ENCODE measurements at places on chromosomes 12 and 14.

GRCh38 chr12:92753976-92754885 is 51.4 kb downstream of the PLEKHG7 start:
- no peak for DNase-seq

DNA sequence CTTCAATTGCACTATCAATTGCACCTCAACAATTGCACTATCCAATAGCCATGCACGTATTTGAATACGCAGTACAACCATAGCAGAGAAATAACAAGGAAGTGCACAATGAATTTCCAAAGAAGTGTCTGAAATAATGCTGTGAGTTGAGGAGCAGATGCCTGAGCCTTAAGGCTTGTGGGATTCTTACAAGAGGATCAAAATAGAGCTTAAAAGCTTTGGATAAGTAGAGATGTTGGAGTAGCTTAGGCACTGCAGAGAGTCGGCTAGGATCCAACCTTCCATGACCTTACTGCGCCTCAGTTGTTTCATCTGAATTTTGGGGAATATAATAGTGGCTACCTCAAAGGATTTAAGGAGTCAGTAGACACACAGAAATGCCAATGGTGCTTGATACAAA is 196.1 kb upstream of the FLRT2 start:
- no peak for DNase-seq

DNA sequence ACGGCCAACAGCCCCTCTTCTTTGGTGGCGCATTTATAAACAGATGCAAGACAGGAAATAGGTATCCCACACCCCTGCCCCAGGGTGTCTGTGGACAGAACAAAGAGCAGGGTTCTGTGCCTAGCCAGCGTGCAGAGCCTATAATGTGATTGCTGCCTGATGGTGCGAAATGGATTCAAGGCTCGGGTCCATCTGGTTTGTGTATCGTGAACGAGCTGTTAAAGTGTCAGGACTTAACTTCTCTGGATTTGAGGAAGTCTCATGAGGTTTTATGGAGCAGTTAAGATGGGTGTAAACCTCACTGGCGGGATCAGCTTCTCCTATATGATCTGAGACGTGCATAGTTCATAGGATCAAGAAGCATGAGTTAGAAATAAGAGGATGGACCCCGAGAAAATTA is 388.7 kb upstream of the TBX3 start:
- no peak for DNase-seq

GRCh38 chr12:97075161-97075933 is 168.3 kb downstream of the NEDD1 start:
- DNase-seq = no peak

GRCh38 chr14:90697132-90697531 is 119.1 kb downstream of the TTC7B start:
- DNase-seq = no peak

DNA sequence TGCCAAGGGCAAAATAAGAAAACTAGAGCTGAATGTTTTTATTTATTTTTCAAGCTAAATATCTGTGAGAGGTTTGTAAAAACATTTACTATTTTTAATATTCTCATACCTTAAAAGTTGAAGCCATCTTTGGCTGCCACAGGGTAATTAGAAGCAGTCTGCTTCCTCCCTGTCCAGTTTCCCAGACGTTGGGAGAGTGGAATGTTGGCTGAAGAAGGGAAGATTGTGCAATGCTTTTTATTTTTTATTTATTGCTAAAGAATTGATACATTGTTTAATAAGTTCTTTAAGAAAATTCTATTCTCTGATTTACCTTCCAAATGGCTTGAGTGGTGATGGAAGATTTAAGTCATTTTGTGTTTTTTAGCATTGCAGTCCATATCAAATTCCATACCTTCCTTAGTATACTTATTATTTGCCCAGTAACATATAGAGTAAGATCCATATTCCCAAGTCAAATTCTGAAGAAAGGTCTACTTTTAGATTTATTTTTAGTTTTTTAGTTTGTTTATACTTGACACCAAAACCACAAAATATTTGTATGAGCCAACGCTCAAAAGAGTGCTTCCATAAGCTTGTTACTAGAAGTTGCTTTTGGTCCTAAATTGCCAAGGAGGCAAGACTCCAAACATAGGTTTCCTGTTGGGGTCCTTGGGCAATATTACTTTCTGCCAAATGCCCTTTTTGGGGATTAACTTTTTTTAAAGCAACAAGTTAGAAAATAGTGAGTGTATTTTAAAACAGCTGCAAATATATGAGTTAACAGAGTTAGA is 124.0 kb upstream of the CPM start:
- DNase-seq = no peak

DNA sequence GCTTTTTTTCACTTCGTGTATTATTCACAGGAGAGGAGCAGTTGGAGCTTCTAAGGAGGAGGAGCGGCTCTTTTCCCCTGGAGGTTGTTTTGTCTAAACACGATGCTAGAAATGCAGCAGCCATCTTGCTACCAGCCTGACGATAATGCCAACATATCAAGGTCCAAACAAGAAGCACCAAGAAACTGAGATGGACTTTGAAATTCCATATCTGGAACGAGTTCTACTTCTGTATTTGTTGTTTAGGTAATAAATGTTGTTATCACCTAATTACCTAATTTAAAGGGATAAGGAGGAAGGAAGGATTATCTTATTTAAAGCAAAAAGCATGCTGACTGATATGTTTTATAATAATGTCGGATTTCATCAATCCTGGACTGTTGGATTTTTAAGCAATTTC is 174.4 kb upstream of the TMPO start:
- DNase-seq = no peak

GRCh38 chr14:87840906-87841305 is 152.1 kb downstream of the GALC start:
- no peak for DNase-seq

GRCh38 chr12:44431647-44432343 is 444.3 kb downstream of the NELL2 start:
- DNase-seq = no peak

DNA sequence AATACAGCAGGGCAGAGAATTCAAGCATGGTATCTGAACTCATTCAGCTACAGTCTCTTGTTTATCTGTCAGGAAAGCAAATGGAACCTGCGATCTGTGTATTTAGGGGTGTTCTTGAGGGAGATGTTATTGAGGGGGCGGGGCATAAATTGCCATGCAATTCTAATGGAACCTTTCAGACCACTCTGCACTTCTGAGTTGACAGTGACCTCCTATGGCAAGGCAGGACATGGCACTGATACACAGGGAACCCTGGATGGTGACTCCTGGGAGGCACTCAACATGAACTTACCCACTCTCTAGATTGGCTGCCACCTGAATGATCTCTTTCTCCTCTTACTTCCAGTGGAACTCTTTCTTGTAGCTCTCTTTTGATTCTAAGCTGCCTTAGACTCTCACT is 787.3 kb downstream of the VRK1 start:
- DNase-seq = no peak

- DNase-seq = no peak
Measured at GRCh38 chr12:83763425-83763824, 1076.7 kb downstream of the TMTC2 start.

DNA sequence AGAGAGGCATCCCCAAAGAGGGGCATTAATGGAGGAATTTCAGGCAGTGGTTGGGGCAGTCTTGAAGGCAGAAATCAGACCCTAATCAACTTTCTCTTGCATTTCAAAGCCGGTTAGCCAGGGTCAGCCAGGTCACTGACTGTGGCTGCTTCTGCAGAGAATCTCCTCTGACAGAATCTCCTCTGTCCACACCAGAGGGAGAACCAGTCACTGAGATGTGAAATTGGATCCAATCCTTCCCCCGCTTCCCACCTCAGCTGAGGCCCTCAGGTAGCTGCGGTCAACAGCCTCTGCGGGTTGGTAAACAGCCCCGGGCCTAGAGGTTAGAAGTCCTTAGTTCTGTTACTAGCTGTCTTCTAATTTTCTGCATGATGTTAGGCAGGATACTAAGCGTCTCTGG is 39.8 kb upstream of the NUAK1 start:
- no peak for DNase-seq

GRCh38 chr12:68252077-68252476 is 1.3 kb downstream of the IL22 start:
- DNase-seq = no peak

DNA sequence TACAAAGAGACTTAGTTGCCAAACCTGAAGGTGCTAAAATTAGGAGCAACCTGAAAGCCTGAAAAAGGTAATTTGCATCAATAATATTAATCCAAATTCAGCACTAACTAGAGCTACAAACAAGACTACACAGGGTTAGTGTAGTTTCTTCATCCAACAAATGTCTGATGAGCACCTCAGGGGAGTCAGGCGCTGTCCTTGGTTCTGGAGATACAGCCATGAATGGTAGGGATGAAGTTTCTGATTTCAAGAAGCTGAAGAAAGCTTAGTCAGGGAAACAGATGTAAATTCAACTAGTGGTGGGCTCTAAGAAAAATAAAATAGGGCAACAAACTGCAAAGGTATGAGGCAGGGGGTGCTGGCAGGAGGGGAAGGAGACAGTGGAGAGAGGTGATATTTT is 266.3 kb downstream of the GLT1D1 start:
- DNase-seq = no peak

GRCh38 chr14:89252887-89253532 is 164.0 kb downstream of the FOXN3 start:
- no peak for DNase-seq

DNA sequence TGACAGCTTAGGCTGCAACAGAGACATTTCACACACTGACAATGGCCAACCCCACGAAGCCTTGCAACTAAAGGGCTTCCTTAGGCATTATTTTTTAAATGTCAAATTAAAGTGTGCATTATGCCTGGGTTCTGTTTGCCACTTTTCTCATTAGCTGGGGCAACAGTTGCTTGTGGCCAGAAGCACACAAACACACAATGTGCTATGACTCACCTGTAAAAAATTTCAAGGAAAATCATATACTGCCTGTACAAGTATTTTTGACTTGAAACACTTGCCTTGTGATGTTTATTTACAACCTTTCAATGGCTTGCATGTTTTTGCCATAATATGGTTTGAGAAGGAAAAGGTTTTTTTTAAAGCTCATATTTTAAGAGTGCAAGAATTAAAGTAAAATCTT is 1.9 kb downstream of the NTN4 start:
- no peak for DNase-seq

DNA sequence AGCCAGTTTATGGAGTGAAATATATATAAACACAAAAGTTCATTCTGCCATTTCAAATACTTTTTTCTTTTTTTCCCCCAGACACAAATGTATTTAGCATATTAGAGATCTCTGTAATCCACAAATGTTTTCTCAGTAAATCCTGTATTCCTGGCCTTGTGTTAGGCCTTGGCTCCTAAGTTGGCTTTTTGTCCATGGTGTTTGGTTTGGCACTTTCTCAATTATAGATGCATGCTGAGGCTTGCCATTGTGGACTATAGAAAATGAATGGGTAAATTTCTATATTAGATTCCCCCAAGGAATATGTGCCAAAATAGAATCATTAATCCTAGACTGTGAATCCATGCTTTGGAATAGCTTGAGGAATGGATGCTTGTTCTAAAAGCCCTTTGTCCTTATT is 17.0 kb downstream of the RIC8B start:
- no peak for DNase-seq

- no peak for DNase-seq
Measured at GRCh38 chr12:50845021-50845647, 2.4 kb downstream of the TMPRSS12 start.

GRCh38 chr12:40298341-40298740 is 73.5 kb downstream of the LRRK2 start:
- DNase-seq = no peak

GRCh38 chr12:104048162-104048561 is 1.8 kb downstream of the GLT8D2 start:
- DNase-seq = no peak

DNA sequence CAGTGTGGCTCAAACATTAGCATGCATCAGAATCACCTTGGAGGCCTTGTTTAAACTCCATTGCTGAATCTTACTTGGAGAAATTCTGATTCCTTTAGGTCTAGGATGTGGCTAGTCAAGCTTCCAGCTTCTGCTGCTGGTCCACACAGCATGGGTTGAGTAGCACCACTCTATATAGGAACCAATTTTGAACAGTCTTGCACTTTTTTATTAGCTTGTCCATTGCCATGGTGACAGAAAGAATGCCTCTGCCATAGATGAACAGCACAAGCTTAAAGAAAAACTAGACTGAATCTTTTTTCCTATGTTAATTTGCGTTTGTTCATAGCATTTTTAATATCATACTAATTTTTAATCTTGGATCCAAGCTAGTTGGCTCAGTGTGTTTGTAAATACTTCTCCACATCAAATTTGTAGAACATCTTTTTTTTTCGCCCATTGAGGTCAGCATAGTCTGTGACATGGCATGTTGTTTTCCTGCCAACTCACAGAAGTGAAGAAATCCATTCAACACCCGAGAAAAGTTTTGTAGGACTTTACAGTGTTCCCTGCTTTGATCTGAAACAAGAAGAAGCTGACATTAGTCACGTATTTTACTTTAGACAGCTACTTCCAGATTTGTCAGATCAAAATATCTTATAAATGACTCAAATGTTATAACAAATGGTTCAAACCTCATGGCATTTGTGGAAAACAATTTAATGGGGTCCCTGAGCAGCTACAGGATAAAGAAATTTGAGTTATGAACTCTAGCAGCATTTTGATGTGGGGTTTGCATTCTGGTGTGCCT is 438.8 kb downstream of the EGLN3 start:
- no peak for DNase-seq

GRCh38 chr14:93063393-93063792 is 52.3 kb downstream of the ITPK1 start:
- DNase-seq = no peak

- DNase-seq = no peak
Measured at GRCh38 chr12:90304231-90304630, 595.6 kb upstream of the ATP2B1 start.

GRCh38 chr12:47753021-47754001 is 5.4 kb downstream of the RAPGEF3 start:
- DNase-seq = peak; percentile 93

GRCh38 chr12:96054244-96054610 is 18.8 kb upstream of the LTA4H start:
- DNase-seq = no peak

- DNase-seq = no peak
Measured at GRCh38 chr14:72975770-72976169, 49.5 kb downstream of the DCAF4 start.

DNA sequence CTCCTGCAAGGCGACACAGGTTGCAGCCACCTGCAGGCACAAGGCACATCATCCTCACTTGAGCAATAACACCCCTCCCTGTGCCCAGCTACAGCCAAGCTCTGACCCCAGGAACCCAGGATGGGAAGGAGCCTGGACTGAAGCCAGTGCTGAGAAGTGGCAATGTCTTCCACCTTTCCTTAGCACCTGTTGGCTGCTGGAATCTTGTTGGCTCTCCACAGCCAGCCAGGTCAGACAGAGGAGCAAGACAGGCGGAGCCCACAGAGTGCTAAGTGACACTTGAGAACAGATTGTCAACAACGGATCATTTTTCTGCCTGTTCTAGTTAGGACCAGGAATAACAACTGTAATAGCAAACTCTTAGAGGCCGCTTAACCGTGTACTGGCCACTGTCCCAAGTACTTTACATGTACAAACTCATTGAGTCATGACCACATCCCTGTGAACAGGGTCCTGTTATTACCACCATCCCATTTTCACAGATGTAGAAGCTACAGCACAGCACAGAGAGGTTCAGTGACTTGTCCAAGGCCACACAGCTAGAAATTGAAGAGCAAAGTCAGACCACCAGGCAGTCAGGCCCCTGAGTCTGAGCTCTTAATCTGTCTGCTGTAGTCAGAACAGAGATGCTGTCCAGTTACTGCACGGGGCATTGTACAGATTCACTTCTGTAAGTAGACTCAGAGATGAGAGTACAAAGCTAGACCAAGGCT is 45.6 kb downstream of the RNFT2 start:
- no peak for DNase-seq

All from left ventricle myocardium superior (tissue), 1 donor.